Activated T-cell treated with anti-CD3 and anti-CD28 coated beads, Interleukin-2, amount 50 U/mL, for 48 hours (primary cell): ENCODE measurements at places on chromosomes 13 and 19.

DNA sequence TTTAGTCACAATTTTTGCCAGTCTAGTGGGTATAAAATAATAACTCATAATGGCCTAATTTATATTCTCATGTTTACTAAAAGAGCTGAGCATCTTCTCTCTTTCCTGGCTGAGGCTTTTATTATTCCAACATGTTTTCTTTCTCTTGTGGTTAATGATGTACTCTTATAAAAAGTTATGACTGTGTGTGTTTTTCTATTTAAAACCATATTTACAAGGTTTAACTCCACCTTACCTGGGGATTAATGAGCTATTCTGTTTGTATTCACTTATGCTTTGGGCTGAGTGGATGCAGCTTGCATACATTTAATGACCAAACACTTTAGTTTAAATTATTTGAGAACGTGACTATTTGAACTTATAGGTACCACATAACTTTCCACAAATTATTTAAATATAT is 1365.7 kb upstream of the SLC10A2 start:
- no peak for DNase-seq

- DNase-seq: no peak
Measured at GRCh38 chr13:30915691-30916541, 9.8 kb downstream of the MEDAG start.

DNA sequence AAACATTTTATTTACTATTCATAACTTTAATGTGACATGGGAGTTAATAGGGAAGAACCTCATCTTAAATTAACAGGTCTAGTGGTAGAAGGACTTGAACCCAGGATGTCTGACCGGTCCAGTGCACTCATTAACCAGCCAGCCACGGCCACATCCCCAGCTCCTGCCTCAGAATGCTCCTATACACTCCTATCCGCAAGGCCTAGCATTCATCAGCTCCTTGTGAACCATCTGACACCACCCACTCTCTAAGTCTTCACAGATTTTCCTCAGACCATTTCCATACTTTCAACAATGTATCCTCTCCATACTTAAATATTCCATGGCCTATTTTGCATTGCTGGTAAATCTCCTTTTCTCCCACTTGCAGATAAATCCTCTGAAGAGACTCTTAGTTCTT is 98.3 kb downstream of the KLF12 start:
- DNase-seq: no peak

- no peak for DNase-seq
Measured at GRCh38 chr13:106593132-106593531, 25.2 kb upstream of the ARGLU1 start.

DNA sequence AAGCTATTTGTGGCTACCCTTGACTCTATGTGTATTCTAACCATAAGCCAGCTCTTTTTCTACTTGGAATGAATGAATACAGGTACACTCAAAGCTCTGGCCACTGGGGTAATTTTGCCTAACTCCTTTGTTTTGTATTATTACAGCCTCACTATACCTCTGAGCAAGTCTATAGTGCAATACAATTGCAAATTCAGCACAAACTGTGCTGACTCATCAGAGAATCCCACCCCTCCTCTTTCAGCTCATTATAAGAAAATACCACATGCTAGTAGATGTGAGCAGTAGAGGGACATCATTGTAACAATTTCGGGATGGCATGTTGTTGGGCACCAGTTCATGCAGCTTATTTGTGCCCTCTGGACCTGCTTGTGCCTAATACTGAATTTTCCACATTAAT is 1382.2 kb downstream of the SLITRK5 start:
- DNase-seq: no peak

DNA sequence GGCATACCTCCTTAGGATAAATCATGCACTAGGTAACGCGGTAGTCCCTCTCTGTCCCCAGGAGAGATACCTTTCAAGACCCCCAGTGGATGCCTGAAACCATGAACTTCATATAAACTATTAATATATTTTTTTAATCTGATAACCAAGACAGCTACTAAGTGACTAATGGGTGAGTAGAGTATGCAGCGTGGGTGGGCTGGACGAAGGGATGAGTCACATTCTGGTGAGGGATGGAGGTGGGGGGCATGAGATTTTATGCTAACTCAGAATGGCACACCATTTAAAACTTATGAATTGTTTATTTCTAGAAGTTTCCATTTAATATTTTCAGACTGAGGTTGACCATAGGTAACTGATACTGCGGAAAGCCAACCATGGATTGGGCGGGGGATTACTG is 46.2 kb downstream of the CDK8 start:
- DNase-seq: no peak

GRCh38 chr13:112236539-112237197 is 139.5 kb upstream of the SPACA7 start:
- no peak for DNase-seq

DNA sequence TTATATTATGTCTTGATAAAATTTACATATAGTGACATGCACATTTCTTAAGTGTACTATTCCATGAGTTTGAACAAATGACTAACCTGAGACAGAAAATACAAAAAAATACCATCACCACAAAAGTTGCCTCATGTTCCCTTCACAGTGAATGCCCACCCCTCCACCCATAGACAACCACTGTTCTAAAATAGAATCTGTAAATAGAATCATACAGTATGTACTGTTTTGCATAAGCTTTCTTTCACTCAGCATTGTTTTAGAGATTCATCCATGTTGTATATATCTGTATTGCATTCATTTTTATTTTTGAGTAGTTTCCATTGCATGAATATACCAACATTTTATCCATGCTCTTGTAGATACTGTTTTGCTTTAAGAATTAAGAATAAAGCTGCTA is 23.3 kb upstream of the RBM26 start:
- DNase-seq: no peak
